ENCODE measurements at places on chromosomes 4 and X. TPM values are rescaled to one million over a fixed set of nuclear protein-coding genes. Genes with fewer than 3 reads are reported as not detected.

GRCh38 chrX:9596837-9597236, 132.0 kb downstream of the TBL1X start:
- DNase-seq: no peak

GRCh38 chr4:11765849-11766453, 337.3 kb upstream of the HS3ST1 start:
- peak; percentile 32 for DNase-seq

GRCh38 chrX:78543281-78543680, 115.8 kb downstream of the RTL3 start:
- no peak for DNase-seq

GRCh38 chr4:143232277-143232676, 47.6 kb downstream of the USP38 start:
- no peak for DNase-seq

- peak; percentile 50 for DNase-seq
These were observed 571 bp upstream of the EDA start for GRCh38 chrX:69615342-69615741.

DNA sequence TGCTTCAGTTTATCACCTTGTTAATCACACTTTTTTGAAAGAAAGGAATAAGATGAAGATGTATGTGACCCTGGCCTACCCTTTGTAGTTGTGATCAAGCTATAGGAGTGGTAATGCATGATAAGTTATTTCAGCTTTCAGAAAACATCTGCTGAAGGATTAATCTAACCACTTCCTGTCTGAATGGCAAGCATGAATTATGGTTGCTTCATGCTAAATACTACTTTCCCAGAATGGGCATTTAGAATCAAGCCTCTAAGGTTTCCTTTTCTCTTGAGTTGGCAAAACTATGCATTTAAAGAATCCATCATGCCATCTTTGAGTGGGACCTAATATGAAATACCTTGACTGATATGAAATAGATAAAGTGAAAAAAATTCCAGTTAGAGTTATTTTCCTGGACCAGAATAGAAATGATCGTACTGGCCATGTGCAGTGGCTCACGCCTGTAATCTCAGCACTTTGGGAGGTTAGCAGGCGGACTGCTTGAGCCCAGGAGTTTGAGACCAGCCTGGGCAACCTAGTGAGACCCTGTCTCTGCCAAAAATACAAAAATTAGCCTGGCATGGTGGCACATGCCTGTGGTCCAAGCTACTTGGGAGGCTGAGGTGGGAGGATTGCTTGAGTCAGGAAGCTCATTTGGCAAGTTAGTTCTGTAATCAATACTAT, 59.1 kb downstream of the ANXA3 start:
- no peak for DNase-seq

Gene TBC1D14
- 44.5 TPM for total RNA-seq

Gene MAGEA10
- not detected for total RNA-seq
